Gastroesophageal sphincter (tissue), 4 donors: ENCODE measurements at places on chromosomes 2 and 18. TPM values are rescaled to one million over a fixed set of nuclear protein-coding genes. Genes with fewer than 3 reads are reported as not detected.
A peak's percentile ranks its signal among the peaks of the same experiment; 100 is the strongest.

DNA sequence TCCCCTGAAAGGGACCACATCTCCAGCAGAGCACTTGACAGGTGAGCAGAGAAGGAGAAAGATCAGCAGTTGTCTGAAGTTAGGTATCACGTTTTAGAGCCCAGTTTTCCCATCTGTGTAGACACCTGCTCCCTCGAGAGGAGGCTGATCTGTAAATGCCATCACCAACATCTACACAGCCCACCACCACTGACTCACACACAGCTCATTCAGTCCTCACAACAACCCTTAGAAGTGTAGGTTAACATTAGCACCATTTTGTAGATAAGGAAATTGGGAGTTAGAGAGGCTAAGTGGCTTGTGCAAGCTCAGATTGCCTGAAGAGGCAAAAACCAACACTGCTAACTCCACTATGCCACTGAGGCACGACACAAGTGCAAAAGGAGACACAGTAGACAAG, 37.2 kb upstream of the STAT1 start:
- peaks cover 4% of the 10 kb centered on the region for H3K27me3 ChIP-seq
- no peak for ATAC-seq
- peaks cover 29% of the 10 kb centered on the region for H3K4me1 ChIP-seq

DNA sequence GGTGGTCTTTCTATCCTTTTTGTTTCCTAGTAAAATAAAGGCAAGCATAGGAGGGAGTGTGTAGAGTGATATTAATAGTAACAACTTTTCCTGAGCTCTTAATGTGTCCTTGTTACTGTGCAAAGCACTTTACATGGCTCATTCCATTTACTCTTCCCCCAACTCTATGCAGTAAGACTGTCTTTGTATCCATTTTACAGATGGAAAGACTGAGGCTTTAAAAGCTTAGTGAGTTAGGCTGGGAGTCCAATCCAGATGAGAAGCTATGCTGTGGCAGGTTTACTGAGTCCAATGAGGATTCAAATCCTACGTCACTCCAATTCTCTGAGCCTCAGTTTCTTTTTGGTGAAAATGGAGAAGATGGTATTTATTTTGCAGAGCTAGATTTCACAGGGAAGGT, 77.4 kb downstream of the NRP2 start:
- H3K4me3 ChIP-seq: no peak overlapping the region
- no peaks in the 10 kb centered on the region for H3K27me3 ChIP-seq
- peak overlapping the region; percentile 94 for H3K27ac ChIP-seq
- H3K4me1 ChIP-seq: peaks cover 99% of the 10 kb centered on the region
- ATAC-seq: no peak

GLB1L gene
- 6.4 TPM for total RNA-seq

SNED1 gene
- total RNA-seq: 8.3 TPM

- peak; percentile 25 for ATAC-seq
- H3K4me1 ChIP-seq: no peaks in the 10 kb centered on the region
- H3K36me3 ChIP-seq: no peaks in the 10 kb centered on the region
- no peaks in the 10 kb centered on the region for H3K27me3 ChIP-seq
These were observed at the start of gene PSMA8 for GRCh38 chr18:26133652-26134051. Gene PSMA8, plus strand, starts transcription at chr18:26133869. Its CDS starts 97 bp downstream, at chr18:26133966.
